ENCODE measurements at places on chromosomes 11 and 22.

DNA sequence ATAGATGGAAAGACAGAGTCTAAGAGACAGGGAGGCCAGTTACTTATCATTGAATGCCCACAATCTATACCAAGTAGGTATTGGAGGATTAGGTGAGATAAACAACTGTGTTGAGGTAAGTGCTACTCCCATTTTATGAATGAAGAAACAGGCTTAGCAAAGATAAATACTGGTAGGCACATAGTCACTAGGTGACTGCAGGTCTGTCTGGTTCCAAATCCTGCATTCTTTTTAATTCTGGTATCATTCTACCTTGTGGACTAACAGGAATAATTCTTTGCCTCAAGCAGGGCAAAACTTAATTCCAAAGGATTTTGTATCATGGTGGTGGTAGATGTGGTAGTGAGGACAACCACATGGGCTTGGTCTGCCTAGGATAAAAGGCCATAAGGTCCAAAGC lies 28.4 kb downstream of the RNF169 start:
- DNase-seq = no peak

DNA sequence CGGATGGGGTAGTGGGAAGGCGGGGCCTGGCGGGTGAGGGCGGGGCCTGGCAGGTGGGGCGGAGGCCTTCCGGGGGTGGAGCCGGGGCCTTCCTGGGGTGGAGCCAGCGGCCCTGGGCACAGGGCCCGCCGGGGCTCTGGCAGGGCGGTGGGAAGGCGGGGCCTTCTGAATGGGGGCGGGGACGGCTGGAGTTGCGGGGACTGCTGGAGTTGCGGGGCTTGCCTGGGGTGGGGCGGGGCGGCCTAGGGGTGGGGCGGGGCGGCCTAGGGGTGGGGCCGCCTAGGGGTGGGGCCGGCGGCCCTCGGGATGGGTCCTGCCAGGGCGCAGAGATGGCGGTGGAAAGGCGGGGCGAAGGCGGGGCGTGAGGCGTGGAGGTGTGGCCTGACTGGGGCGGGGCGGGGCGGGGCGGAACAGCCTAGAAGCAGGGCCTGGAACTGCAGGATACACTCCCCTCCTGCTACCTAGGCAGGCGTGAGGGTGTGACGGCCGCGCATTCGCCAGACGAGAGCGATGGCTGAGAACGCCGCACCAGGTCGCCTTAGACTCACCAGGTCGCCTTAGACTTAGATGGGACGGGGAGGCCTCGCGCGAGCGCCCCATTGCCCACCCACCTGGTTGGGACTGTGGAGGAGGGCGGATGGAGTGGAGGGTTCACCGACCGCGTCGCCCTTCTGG lies 19.3 kb downstream of the RRP7A start:
- no peak for DNase-seq

GRCh38 chr11:10913075-10913474 lies 55.2 kb upstream of the ZBED5 start:
- DNase-seq = no peak

GRCh38 chr22:24386937-24387471 lies 40.4 kb upstream of the ADORA2A start:
- DNase-seq = no peak

GRCh38 chr11:130407978-130408377 lies 20.4 kb downstream of the ADAMTS8 start:
- no peak for DNase-seq

- DNase-seq = no peak
These were observed 16.9 kb downstream of the TUB start for GRCh38 chr11:8097926-8098325.

GRCh38 chr11:395866-396265 lies 1.9 kb downstream of the PKP3 start:
- DNase-seq = no peak

DNA sequence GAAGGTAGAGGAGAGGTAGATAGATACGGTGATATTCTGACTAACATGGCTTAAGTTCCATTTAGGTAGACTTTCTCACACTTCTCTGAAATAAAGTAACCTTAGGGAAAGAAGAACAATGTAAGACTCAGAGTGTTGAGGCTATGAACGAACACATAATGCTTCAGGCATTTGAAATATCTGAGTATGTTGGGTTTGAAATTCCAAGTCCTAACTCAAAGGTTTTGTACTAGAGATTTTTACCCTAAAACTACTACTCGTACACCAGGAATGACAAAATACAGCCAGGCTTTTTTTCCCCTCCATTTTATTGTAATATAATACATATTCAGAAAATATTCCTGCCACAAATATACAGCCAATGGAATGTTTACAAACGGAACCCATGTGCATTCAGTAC lies 592.6 kb downstream of the ETS1 start:
- peak; percentile 47 for DNase-seq

GRCh38 chr11:70522593-70523311 lies 124.4 kb downstream of the CTTN start:
- no peak for DNase-seq

DNA sequence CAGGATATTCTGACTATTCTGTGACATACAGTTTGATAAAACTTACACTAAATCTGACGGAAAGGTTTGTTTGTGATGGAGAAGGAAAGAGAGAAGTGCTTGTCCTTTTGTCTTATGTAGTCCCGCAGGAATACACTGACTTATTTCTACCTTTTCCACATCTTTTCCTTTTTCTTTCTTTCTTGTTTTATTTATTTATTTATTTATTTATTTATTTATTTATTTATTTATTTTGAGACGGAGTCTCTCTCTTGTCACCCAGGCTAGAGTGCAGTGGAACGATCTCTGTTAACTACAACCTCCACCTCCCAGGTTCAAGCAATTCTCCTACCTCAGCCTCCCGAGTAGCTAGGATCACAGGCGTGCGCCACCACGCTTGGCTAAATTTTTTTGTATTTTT lies 31.0 kb upstream of the OR10G7 start:
- DNase-seq = no peak
